Activated CD4-positive, alpha-beta T cell treated with anti-CD3 and anti-CD28 coated beads, Interleukin-2, amount 10 ng/mL, durations not matched to agents 24 days and 14 days (primary cell): ENCODE measurements at places on chromosomes 1 and 21. TPM values are rescaled to one million over a fixed set of nuclear protein-coding genes. Genes with fewer than 3 reads are reported as not detected.

DNA sequence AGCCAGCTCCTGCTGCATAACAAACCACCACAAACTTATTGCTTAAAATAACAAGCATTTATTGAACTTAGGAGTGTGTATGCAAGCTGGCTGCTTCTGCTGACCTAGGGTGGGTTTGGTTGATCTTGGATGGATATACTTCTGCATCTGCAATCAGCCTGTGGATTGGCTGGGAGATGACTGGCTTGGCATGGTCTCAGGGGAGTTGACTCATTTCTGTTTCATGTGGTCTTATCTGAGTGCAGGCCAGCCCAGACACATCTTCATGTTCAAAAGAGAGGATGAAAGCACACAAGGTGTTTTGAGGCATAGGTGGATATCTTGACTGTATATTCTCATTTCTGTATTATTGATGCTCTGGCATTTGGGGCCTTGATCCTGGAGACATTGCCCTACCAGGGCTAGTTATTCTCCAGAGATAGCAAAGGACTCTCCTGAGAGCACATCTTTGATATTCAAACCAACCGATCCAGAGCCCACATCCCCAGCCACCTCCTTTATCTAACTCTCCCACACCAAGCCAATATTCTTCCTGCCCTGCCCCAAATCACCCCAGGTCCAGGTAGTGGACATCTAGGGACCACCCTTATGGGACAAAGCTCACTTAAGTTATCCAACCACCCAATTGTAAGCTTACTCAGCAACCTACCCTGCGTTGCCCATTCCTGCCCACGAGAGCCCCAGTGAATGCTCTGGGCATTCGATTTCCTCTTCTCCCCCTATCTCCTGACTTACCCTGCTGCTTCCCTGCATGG lies 350.8 kb downstream of the PTPRU start:
- DNase-seq: no peak

- DNase-seq: no peak
These were observed 38.9 kb upstream of the ERO1B start for GRCh38 chr1:236320671-236321070.

GRCh38 chr1:229440851-229441537 lies 7.1 kb upstream of the ACTA1 start:
- peak; percentile 77 for DNase-seq

DNA sequence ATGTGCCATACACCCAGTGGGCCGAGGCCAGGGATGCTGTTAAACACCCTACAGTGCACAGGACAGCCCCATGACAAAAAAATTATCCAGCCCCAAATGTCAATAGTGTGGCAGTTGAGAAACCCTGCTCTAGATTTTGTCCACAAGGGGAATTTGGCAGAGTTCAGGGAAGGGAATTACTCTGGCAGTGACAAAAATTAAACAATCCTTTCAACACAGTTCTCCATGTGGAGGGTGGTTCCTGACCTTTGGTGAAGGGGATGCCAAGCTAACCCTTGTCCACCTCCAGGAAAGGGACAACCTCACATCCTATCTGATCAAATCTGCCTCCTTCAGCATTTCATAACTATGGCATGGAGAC lies 28.4 kb upstream of the CD84 start:
- DNase-seq: no peak

GRCh38 chr1:153395776-153396175 lies 4.9 kb upstream of the S100A8 start:
- no peak for DNase-seq

DNA sequence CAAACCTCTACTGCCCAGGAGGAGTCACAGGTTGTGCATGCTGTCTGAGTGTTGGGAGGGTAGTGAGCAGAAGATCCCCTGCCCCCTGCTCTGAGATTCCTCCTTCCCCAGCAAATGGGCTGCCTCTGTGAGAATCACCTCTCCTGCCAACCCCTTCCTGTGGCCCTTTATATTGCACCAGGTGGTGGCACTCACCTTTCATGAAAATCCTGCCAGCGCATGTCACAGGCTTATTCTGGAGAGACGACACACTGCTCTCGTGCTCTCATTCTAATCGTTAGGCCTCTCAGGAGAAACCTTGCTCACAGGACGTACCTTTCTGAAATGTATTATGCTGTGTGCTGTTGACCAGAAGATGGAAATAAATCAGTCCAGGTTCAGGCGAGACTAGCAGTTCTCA lies 113.7 kb downstream of the RGL1 start:
- DNase-seq: no peak

DNA sequence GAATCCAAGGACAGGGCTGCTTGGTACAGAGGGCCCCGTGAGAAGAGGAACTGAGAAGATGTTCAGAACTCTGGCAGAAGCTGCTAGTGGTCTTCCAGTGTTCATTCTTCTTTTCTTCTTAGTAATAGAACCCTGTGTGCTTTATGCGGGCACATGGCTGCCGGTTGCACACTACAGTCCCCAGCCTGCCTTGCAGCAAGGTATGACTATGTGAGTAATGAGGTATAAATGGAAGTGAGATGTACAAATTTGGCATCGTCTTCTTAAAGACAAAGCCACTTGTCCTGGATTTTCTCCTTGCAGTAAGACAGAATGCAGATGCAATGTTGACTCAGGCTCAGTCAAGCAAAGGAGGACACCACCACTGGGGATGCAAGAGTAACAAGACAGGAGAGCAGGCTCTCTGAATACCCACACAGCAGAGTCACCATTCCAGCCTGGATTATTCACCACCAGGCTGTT lies 15.0 kb upstream of the ATP1B1 start:
- no peak for DNase-seq

DNA sequence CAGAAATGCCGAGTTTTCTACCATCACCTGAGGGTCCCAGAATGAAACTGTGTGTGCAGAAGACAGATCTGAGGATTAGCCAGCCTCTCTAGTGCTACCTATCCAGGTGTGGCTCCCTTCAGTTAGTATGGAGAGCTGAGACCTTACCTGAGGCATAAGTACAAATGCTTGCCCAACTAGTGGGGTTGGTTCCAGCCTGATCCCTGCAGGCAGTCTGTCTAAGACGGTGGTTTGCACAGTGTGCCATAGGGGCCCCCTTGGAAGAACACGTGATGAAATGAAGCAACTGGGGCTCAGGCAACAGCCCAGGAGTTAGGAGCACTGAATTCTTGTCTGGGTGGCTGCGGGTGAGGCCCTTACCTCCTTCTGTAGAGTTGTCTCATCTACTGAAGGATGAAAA lies 15.6 kb downstream of the S100A7A start:
- no peak for DNase-seq

- no peak for DNase-seq
These were observed 12.4 kb downstream of the HMGN1 start for GRCh38 chr21:39336457-39337008.

DNA sequence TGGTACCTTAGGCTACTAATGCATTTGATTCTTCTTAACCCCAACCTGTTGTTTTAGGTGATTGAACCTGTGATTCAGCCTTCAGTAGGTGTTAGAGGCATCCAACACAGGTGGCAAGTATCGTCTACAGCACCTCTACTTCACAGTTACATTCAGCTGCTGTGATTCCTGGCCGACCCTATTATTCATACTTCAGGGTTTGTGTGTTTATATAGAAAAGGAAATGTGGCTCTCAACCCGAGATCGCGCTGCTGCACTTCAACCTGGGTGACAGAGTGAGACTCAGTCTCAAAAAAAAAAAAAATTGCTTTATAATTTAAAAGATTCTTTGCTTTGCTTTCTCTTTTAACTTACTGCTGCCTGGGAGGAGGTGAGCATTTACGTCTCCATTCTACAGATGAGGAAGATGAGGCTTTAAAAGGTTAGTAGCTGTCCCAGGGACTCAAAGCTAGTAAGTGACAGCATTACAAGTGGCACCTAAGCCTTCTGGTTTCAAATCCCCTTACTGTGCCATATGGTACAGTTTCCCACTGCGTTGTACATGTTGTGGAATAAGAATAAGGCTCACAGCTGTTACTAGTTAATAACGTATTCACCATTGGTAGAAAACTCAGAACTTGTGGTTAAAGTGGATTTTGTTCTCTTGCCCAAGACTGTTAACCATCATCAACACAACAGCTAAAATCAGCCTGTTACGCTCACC lies 9.9 kb upstream of the GPR25 start:
- DNase-seq: no peak

GRCh38 chr1:25209516-25209915 lies 22.8 kb downstream of the SYF2 start:
- no peak for DNase-seq

DNA sequence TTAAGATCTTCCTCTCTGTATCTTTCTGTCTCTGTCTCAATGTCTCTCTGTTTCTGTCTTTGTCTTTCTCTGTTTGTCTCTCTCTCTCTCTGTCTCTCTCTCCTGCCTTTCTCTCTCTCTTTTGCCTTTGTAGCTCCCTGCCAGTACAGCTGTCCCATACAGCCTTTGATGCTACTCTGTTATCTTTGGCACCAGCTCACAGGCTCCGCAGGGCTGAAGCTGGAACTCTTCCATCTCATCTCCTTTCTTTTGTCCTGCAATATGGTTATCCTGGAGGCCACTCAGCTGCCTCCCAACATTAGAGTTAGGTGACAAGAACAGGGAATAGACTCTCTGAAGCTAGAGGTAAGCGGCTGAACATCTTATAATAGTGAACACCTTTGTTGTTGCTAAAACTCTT lies 354.3 kb upstream of the NEGR1 start:
- DNase-seq: no peak

DNA sequence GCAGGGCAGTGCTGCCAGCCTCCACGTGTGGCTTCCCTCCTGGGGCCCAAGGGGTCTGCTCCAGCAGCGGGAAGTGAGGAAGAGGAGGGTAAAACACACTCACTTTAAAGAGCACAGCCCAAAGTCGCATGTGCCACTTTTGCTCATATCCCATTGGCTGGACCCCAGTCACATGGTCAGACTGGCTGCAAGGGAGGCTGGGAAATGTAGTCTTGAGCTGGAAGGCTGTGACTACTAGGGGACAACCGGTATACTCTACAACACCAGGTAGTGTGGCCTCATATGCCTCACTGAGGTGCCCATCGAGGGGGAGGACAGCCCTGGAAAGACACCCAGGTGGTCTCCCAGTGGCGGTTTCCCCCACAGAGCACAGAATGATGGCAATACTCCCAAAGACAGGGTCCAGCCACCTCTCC lies 45.2 kb downstream of the CAMK2N1 start:
- peak; percentile 83 for DNase-seq

- no peak for DNase-seq
These were observed 234.1 kb downstream of the OMA1 start for GRCh38 chr1:58312461-58312860.

- DNase-seq: no peak
These were observed 7.4 kb upstream of the MEX3A start for GRCh38 chr1:156089704-156090103.

GRCh38 chr1:66739401-66740157 lies 12.7 kb upstream of the DYNLT5 start:
- DNase-seq: no peak

- DNase-seq: no peak
These were observed 223.1 kb downstream of the CAMTA1 start for GRCh38 chr1:7008331-7008730.

DNA sequence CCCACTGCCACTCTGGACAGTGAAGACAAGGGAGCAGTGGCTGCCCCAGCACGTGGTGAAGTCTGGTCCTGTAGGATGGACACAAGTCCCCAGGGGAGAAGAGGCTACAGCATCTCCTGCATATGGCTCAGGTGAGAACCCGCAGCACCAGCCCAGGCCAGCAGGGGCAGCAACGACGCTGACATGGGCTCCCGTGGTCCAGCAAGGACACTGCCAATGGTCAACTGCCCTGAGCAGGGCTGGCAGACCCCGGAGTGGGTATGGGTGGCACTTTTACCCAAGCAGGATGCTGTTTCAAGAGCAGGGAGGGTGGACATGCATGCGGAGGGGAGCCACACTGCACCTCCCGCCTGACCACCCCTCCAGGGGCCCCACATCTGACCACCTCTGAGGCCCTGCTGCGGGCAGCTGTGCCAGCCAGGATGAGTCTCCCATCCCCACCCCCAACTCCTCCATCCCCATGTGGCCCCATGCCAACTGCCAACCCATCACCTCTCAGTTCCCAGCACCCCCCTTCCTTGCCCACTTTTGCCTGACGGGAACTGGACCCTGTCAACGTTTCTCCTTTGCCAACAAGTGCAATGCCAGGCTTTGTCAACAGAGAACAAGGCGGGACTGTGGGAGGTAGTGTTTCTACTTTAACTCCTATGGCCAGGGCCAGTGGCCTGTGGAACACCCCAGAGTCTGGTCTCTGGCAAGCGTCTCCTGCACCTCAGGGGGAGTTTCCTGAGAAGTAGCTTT lies 8.6 kb downstream of the MORN1 start:
- peak; percentile 81 for DNase-seq

DNA sequence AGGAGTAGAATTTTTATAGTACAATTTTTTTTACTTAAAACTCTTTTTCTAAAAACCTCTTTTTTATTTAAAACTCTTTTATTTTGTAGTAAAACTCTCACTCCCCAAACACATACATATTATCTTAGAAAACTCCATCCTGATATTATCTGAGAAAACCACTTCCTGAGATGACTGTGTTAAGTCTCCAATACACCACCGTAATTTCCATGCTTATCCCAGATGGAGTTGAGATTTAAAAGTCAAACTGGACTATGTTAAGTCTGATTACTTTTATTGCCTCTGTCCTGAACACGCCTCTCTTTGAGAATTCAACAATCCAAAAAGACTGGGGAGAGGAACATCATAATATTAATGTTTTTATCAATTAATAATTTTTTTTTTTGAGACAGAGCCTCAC lies 3.7 kb downstream of the SEC16B start:
- no peak for DNase-seq

GRCh38 chr1:209585672-209586071 lies 2.2 kb downstream of the CAMK1G start:
- peak; percentile 71 for DNase-seq

DNA sequence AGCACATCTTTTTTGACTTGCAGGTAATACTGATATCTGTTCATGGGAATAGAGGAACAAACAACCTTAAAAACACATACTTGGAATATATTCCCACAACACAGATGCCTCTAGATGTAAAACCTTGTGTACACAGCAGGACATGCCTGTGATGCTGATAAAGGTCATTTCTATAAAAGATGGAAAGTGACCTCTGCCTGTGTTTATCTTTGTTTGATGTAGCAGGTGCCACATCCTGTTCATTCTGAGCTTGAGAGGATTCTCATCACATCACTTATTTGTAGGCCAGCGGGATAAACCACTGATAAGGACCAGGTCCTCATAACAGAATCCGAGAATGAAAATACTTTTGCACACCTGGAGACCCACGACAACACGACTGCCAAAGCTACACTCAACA lies 133.7 kb downstream of the SMYD2 start:
- no peak for DNase-seq

MX2 gene
- total RNA-seq: 8.6 and 11.5 TPM in 2 replicates

AUNIP gene
- 12.0 and 13.9 TPM in 2 replicates for total RNA-seq

IFI44 gene
- total RNA-seq: 20.4 and 27.6 TPM in 2 replicates

ANKRD65 gene
- not detected in 2 replicates for total RNA-seq

GOLT1A gene
- total RNA-seq: not detected in 2 replicates

TP73 gene
- total RNA-seq: 1.3 and 1.4 TPM in 2 replicates

UBE2U gene
- not detected in 2 replicates for total RNA-seq

FAM89A gene
- 20.2 and 20.3 TPM in 2 replicates for total RNA-seq

FCRLB gene
- not detected in 2 replicates for total RNA-seq

RORC gene
- total RNA-seq: 1.0 and 1.3 TPM in 2 replicates

FMO4 gene
- total RNA-seq: 1.0 and 1.8 TPM in 2 replicates

CYYR1 gene
- total RNA-seq: not detected in 2 replicates
